ENCODE measurements at places on chromosomes 2 and 18.

DNA sequence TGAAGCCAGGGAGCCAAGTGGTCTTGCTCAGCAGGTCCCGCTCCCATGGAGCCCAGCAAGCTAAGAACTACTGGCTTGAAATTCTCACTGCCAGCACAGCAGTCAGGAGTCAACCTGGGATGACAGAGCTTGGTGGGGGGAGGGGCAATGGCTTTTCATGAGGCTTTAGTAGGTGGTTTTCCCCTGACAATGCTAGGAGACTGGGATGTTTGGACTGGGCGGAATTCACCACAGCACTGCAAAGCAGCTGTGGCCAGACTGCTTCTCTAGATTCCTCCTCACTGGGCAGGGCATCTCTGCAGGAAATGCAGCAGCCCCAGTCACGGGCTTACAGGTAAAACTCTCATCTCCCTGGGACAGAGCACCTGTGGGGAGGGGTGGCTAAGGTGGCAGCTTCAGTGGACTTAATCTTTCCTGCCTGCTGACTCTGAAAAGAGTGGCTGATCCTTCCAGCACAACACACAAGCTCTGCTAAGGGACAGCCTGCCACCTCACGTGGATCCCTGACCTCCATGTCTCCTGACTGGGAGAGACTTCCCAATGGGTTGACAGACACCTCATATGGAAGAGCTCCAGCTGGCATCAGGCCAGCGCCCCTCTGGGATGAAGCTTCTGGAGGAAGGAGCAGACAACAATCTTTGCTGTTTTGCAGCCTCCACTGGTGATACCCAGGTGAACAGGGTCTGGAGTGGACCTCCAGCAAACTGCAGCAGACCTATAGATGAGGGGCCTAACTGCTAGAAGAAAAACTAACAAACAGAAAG is 349.7 kb upstream of the ST6GAL2 start:
- no peak for DNase-seq

DNA sequence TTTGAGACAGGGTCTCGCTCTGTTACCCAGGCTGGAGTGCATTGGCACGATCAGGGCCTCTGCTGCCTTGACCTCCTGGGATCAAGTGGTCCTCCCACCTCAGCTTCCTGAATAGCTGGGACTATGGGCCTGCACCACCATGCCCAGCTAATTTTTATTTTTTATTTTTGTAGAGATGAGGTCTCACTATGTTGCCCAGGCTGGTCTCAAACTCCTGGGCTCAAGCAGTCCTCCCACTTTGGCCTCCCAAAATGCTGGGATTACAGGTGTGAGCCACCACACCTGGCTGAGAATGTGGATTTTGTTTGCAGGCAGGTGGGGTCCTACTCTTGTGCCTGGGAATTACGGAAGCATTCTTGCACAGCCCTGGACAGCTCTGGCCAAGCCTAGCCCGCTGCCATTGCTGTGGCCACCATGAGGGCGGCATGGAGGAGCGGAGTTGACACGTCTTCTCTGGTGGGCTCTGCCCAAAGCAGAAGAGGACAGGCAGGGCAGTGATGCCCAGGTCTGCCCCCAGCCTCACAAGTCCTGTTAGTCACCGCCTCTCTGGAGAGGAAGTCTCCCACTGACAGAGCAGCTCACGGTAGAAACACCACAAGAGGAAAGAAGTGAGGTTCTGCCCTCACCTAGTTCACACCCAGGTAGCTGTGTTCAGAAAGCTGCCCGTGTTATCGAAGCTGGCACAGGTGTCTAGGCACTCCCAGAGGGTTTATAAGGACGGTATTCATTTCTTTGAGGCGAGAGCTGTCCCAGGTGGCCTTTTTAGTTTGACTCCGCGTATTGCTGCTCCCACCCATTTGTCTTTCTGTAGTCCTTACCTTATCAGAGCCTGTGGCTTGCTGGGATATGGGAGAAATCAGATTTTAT is 46.2 kb downstream of the ARMC9 start:
- DNase-seq: no peak

DNA sequence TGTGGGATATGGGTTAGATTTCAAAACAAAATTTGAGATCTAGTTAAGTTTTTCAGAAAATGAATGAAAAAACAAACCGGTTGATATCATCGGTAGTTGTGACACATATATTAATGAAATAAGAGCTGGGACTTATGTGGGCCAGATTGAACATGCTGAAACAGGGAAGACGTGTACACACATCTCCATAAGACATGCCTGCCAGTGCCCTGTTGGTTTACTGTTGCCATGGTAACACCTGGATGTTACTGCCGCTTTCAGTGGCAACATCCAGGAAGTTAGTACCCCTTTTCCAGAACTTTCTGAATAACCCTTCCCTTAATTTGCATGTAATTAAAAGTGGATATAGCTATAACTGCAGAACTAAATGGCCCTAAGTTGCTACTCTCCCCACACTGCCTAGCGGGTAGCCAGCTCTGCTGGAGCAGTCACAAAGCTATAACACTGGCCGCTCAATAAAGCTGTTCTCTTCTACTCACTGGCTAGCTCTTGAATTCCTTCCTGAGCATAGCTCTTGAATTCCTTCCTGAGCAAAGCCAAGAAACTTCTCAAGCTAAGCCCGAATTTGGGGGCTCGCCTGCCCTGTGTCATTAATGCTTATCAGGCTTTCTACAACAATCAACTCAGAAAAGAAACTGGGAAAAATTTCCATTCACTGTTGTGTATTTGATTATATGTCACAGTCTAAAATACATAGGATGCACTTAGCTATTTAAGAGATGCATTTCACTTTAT is 776.3 kb upstream of the CDH7 start:
- no peak for DNase-seq

- DNase-seq: no peak
These were observed 6.7 kb downstream of the AOX1 start for GRCh38 chr2:200592406-200593075.

- peak; percentile 27 for DNase-seq
These were observed 210.1 kb downstream of the NDUFA10 start for GRCh38 chr2:239814861-239815601.

DNA sequence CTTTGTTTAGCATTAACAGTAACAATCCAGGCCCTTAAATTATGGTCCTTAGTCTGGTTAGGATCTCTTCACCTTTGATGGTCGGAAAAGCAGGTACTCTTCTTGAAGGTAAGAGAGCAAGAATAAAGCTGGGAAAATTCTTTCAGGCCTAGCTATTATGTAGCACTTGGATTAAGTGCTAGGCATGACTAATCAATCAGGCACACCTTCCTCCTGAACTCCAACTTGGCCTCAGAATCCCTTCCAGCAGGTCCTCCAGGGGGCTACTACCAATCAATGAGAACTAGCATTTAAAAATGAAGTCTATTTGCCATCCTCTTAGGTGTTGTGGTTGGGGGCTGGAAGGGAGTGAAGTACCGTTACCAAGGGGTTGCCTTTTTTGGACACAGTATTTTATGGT is 3.7 kb downstream of the SMYD1 start:
- DNase-seq: no peak

DNA sequence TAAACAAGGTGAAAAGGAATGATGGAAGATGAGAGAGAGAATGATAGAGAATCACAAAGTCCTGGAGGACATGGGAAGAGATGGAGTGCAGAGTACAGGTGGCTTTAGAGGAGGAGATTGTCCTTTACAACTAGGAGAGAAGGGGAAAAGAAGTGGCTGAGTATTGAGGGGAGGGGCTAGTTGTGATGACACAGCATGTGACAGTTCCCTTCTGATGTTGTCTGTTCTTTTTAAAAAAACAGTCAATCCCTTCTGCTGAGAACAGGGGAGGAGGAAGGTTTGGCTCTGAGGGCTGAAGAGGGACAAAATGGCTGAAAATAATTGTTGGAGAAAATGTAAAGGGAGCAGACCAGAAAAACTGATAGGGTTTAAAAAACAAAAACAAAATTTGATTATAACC is 44.0 kb downstream of the STEAP3 start:
- no peak for DNase-seq

DNA sequence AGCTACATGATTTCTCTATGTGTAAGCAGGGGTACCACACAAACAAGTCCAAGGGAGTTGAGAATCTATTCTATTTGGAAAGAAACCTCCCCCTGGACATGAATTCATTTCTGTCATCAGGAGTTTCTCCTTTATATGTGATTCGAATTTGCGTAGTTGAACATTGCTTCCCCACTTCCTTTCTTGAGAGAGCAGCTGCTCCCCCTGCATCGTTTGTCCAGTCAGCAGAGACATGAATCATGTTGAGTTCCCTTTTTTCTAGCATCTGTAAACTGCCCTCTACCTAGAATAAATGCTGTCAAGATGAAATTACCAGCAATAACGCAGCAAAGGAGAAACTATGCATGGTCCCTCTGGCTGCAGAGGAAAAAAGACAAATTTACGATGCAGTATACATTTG is 73.8 kb downstream of the KIF5C start:
- DNase-seq: no peak

- DNase-seq: no peak
These were observed 1.9 kb upstream of the SIX2 start for GRCh38 chr2:45011121-45011520.

DNA sequence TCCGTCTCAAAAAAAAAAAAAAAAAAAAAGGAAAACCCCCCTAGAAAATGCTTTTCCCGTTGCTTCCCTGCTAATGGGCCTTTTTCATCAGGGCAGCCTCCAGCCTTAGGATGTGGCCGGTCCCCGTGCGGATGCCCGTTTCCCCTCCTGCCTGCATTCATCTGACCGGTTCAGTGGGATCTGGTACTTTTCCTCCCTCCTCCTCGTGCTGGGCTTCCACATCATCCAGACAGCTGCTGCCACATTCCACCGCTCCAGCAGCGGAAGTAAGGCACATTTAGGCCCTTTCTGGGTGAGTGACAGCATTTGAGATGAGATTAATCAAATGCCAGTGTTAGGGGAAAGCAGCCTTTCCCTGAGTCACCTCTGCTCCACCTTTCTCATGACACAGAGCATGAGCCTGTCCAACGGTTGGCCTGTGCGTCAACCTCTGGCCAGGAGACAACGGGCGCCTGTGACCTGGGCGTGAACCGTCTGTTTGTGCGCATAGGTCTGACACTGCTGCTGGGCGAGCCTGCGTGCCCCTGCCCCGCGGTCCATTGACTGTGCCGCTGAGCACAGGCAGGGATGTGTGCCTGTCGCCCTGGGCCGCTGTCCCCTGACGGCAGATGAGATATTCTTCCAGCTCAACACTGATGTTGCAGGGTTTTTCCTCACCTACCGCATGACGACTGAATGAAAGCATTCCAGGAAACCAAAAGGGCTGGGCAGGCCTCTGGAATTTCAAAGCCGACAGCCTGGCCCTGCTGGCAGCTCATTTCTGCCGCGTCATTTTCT is 174.0 kb downstream of the TGIF1 start:
- peak; percentile 64 for DNase-seq

DNA sequence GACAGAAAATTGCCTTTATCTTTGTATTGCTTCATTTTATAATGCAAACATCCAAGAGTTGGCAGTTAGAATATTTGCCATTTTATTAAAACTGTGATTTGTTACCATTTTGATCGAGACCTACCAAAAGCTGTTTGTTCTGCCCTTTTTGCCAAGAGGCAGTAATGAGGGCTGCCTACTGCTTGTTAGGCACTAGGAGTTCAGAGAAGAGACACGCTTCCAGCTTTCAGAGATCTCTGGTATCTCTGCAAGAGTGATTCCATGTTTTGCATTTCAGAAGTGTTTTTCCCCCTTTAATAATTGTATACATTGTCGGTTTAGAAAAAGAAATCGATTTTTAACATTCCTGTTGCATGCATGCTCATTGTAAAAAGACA is 628 bp downstream of the MRPL30 start:
- DNase-seq: no peak

DNA sequence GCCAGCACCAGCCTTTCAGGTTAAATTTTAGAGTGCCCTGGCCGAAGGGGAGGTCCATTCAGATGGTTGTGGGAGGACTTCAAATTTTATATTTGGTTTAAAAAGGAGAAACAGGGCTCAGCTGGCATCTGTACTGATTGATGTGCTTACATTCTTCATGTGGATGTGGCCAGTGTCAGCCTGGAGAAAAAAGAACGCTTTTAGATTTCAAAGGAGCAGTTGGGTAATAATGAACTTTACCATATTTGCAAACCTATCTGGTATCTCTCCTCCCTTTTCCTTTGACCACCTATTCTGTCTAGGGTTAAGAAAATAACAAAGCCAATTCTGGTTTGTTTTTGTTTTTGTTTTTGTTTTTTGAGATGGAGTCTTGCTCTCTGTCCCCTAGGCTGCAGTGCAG is 21.3 kb downstream of the RAB12 start:
- DNase-seq: no peak

- no peak for DNase-seq
These were observed 185.1 kb upstream of the CYP26B1 start for GRCh38 chr2:72332720-72333119.

DNA sequence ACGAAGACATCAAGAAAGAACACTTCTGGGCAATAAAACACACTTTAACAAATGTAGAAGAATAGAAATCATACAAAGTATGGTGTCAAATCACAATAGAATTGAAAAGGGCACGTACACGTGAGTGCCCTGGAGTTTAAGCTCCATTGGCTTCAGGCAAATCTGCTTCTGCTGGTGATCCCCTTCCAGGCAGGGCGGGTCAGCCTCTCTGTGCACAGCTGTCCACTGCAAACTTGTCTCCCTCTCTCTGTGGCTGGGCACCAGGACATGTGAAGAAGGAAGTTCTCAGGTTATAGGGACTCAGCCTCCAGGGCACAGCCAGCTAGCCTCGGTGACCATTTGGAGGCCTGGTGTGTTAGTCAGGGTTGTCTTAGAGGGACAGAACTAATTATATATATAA is 66.0 kb downstream of the ST3GAL5 start:
- DNase-seq: no peak

DNA sequence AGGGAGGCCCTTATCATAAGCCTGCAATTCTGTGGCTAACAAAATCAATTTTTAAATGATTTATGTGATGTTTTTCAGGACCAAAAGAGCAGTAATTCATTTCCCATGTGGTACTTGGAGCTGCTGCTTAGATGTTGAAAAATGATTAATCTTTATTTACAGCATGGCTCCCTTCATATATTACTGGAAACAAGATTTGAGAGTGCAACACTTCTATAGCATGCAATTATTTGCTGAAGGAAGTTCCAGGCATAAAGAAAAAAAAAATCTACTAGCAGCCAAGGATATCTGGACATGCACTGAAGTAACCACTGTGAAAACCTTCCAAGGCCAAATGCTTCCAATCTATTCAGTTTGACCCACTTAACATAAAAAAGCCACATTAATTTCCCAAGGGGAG is 186.3 kb downstream of the SLC8A1 start:
- no peak for DNase-seq

GRCh38 chr2:26578581-26578980 is 62.6 kb downstream of the CIB4 start:
- no peak for DNase-seq

DNA sequence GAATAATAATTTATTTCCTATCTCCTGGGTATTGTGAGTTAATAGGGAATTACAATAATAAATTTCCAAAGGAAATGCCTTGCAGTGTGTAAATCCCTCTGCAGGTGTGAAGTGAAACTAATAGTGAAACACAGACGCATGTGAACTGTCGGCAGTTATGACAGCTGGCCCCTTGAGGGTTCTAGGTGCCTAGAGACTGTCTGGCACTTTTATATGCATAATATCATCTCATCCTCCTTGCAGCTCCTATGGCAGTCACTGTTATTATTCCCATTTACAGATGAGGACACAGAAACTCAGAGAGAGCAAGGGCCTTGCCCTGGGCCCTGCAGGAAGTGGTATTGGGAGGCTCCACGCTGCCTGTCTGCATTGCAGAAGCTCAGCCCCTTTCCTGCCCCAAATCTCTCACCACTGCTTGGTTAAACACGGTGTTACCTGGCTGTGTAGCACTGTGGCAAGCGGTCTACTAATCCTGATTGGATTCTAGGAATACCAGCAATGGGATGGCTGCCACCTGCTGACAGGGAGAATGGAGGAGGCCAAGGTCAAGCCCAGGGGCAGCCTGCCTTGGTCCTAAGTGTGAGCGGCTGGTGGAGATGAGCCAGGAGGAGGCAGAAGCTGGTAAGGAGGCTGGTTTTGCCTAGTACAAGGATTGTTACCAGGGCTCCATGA is 32.8 kb upstream of the ACKR3 start:
- no peak for DNase-seq
